ENCODE measurements at places on chromosomes 5 and 9.

GRCh38 chr5:135635451-135635850 lies 56.7 kb upstream of the CXCL14 start:
- DNase-seq = no peak

GRCh38 chr5:172985596-172985995 lies 2.0 kb downstream of the ATP6V0E1 start:
- DNase-seq = no peak

DNA sequence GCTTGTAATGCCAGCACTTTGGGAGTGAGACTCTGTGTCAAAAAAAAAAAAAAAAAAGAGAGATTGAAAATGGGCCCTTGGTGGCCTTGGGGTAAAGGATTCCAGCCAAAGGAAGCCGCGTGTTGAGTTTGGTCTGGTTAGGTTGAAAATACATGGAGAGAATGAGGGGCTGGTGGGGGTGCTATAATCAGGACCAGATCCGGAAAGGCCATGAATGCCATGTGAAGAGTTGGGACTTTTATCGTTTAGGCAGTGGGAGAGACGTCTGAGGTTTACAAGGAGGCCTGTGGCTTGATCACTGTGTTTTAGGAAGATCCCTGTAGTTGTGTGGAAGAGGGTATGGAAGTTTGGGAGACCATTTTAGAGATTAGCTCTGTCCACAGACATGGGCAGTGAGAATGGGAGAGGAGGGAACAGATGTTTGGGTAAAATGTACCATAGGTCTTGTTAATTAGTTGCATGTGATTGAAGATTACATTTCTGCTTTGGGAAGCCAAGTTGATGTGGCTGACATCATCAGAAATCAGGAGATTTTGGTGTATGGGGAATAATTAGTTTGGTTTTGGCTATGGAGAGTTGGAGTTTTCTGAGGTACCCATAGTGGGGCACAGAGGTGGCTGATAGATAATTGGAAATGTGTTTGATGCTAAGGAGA lies 3.5 kb downstream of the MSANTD3 start:
- DNase-seq = no peak

DNA sequence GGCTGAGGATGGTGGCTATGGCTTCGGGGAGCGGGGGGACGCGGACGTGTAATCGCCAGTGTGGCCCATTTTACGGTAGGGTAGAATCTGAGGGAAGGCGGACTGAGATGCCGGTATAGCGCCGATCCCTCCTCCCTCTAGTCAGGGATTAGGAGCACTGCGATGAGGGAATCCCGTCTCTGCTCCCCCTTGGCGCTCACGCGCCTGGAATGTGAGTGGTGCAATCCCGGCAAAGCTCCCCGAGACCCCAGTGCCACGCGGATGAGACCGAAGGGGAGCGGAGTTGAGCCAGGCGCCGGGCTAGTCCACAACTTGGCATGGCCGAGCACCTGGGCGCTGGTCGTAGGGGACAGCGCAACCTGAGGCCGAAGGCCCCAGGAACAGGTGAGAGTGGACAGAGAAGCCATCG lies 2.2 kb downstream of the NPR3 start:
- DNase-seq = no peak

GRCh38 chr5:111730659-111731382 lies 26.2 kb downstream of the NREP start:
- no peak for DNase-seq

DNA sequence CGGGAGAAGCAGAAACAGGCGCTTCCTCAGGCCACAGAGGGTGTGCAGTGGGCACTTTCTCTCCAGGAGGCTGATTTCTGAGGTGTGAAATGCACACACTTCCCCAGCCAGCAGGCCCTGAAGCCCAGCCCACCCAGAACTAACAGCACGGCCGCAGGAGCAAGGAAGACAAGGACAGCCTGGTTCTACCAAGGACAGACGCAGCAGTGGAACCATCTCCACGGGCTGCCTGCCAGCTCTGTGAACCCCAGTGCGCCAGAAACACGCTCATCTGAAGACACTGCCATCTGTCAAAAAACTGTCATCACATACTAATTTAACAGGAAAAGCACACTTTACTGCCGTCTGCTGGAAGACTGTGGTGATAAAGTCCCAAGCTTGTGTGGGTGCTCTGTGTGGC lies 40.7 kb downstream of the MAPK9 start:
- DNase-seq = no peak

DNA sequence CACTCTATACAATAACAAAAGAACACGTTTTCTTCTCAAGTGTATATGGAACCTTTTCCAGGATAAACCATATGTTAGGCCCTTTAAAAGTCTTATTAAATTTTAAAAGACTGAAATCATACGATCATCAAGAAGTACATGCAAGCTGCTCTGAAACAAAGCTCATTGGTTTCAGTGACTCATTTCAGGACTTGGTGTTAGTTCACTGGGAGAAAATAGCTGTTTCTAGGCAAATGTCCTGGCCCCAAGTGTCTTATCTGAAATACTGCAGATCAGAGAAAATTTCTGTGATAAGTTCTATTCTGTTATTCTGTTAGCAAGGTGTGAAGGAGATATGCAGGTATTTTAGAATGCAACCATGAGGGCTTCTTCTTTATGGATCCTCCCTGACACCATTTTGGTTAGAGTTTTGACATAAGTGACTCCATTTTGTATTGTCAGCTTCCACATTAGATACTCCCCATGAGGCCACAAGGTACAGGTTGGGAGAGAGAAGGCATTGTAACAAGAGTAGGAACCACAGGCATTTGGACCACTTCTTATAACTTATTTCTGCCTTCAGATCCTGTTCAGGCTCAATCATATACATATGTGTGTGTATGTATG lies 7.5 kb upstream of the CCDC180 start:
- no peak for DNase-seq

DNA sequence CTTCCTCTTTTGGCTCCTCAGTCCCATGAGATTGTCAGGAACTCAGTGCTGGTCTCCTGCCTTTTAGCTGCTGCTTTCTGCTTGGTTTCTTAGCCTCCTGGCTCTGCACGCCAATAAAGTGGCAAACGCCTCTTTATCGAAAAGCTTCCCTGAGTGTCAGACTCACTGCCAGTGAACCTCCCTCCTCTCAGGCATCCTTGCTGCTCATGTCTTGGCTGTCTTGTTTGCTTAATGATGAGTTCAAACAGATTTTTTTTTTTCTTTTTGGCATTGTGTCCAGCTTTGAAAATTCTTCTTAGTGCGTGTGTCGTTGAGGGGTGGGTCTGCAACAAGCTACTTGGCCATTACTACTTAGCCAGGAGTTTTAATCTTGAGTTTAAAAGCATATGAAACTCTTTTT lies 14.9 kb downstream of the RASGRF2 start:
- DNase-seq = no peak

DNA sequence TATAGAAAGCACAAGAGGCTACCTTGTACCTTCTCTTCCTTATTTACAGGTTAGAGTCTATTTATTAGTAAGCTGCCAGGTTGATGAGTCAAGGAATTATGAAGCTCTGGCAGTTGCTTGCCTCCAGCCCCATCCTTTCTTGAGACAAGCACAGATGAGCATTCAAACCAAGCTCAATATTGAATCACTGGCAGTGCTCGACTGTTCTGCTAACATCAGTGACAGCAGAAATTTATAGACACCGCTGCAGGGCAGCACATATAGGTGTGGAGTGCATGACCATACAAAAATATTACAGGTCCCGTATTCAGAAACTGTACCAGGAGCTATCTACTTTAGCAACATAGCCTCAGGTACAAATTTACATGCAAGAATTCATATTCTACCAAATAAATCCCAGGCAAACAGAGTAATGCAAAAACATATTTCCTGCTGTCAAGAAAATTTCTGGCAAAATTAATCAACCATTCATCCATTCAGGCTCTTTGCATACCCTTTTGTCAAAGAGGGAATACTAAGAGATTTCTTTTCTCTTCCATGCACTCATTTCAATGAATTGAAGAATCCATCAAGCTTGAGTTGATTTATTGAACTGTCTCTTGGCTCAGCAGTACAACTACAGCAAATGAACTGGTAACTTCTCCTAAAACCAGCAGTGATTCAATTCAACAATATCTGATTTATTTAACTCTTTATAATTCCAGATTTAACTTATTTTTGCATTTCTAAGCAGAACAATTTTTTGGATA lies 26.9 kb upstream of the PCA3 start:
- DNase-seq = no peak

DNA sequence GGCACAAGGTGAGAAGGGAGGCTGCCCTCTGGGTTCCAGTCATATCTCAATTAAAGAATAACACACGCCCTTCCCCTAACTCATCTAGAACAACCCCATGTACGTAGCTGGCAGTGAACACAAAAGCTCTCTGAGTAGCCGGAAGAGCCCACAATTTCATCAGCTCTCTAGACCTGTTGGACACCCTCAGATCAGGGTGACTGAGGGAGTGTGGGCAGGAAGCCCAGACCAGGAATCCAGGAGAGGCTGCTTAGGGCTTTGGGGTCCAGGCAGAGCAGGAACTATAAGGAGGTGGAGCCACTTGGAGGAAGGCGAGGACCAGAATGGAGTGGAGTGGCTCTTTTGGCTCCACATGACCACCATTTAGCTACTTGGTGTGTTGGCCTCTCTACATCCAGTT lies 237.4 kb downstream of the NR3C1 start:
- DNase-seq = no peak

- no peak for DNase-seq
Observed at GRCh38 chr5:124453221-124454051, 293.0 kb downstream of the ZNF608 start.

- no peak for DNase-seq
Observed at GRCh38 chr5:42628821-42629220, 127.8 kb upstream of the CCDC152 start.

DNA sequence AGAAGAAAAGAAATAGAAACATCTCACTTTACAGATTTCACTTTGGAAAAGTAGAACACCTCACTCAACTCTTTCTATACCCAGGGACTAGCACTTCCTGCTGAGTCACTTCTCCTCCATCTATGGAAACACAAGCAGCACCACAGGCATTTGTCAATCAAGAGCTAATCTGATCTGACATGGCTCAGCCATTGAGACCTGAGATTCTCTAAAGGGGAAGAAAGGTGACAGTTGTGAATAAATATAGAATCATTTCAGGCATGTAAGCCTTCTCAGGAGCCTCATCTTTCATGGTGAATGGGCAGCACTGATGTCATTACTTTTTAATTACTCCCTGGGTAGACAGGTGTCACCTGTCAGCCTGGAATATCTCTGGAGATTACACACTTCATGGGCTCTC lies 559.8 kb downstream of the HINT1 start:
- no peak for DNase-seq

- no peak for DNase-seq
Observed at GRCh38 chr5:172706796-172707195, 64.2 kb downstream of the DUSP1 start.

DNA sequence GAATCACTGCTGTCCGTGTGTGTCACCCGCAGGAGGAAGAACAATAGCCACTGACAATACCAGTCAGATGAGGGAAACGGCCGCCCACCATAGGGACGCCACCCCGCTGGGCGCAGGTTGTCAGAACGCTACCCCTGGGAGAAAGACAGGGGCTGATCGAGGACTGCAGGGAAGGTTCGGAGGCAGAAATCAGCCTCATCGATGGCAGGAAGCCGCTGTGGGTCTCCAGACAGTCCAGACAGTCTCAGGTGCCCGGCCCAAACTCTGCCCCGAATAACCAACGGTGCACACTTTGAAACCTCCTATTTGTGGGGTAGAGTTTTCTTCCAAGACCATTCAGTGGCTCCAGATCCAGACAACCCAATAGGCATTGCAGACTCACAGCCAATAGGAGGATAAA lies 181.5 kb downstream of the ROR2 start:
- DNase-seq = no peak

DNA sequence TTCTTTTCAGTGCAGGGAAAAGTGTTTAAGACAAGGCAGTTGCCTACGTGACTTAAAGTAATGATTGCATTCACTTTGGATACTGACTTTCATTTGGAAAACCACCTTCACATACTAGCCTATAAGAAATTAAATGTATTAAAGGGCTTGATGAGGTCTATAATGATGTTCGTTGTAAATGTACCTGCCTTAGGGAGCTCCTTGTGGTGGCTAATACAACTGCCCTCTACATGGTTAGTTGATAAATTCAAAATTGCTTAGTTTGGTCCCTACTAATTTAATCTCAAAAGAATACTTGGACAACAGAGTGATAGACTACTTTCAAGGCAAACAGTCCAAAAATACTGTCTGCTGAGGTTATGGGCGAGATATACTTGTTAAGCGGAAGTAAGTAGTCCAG lies 3.8 kb downstream of the VLDLR start:
- DNase-seq = no peak

DNA sequence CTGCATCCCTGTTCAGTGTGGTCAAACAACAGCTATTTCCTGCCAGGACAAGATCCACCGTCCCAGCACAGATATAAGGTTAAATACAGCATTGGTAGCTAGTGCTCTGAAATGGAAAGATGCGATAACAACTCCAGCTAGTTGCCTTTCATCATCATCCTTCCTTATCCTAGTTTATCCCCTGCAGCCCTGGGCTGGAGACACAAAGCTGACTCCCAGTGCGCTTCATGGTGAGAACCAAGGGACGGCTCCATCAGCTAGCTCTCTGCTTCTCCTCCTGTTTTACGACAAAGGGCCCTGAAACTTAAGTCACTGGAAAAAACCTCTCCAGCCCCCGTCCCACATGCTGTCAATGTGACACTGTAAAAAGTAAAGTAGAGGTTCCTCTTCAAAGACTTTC lies 37.9 kb downstream of the CDC14B start:
- DNase-seq = no peak

- DNase-seq = no peak
Observed at GRCh38 chr5:58523956-58524355, 32.7 kb downstream of the GAPT start.

- DNase-seq = no peak
Observed at GRCh38 chr9:108844856-108845255, 10.9 kb downstream of the ACTL7B start.

DNA sequence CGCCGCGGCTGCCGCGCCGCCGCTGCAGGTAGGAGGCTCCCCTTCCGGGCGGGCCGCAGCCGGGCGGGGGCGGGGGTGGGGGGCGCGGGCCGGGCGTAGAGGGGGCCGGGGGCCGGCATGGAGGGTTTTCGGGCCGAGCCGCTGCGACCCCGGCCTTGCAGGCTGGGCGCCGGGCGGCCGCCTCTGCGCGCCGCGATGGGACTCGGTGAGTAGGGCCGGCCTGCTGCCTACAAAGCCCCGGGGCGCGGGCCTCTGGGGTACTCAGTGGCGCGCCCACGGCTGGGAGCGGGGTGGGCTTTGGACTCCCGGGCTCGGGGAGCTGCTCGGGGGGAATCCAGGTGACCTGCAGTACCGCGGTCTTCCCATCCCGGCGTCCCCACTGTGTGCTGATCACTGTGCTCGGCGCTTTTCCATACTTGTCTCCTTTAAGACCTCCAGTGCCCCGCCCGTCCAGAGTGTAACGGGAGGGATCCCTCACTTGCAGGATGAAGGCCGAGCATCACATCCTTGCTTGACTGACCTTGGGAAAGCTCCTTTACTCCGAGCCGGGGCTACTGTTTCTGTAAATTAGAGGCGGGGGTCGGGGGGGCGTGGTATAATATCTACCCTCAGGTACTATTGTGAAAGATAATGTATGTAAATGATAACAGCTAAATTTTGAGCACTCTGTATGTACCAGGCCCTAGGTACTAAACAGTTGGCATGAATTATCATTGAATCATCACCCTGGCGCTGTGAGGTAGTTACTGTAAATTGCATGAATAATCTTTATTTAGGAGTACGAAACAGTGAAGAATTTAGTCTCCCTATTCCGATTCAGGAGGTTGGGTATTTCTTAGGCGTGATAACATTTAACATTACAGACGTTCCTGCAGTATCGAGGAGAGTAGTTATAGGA lies 672 bp downstream of the MSANTD3 start:
- no peak for DNase-seq

Measured in stimulated activated CD8-positive, alpha-beta memory T cell treated with anti-CD3 and anti-CD28 coated beads, Interleukin-4, amount 100 ng/mL, for 24 hours (primary cell).